Activated CD4-positive, alpha-beta T cell treated with anti-CD3 and anti-CD28 coated beads, Interleukin-2, amount 50 U/mL, for 24 hours (primary cell): ENCODE measurements at places on chromosomes 1 and 21.

DNA sequence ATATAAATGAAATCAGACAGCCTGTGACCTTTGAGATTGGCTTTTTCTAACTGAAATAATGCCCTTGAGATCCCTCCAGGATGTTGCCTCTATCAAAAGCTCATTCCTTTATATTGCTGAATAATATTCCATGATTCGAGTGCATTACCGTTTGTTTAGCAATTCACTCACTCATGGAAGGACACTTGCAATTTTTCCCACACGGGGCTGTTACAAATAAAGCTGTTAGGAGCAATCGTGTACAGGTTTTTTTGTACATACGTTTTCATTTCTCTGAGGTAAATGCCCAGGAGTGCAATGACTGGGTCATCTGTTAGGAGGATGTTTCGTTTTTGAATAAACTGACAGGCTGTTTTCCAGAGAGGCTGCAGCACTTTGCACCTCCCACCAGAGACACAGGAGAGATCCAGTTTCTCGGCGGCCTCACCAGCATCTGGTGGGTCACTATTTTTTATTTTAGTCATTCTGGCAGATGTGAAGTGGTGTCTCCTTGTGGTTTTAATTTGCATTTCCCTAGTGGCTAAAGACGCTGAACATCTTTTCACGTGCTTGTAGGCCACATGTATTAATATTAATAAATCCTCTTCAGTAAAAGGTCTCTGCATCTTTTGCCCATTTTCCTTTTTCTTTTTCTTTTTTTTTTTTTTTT, 11.0 kb downstream of the PRDM15 start:
- no peak for DNase-seq

- DNase-seq, result no peak
Measured at GRCh38 chr1:191582169-191582568, 576.1 kb upstream of the RGS18 start.

- DNase-seq, result no peak
Measured at GRCh38 chr1:89536555-89537341, 12.1 kb downstream of the LRRC8B start.

- no peak for DNase-seq
Measured at GRCh38 chr1:94270801-94271203, 33.4 kb upstream of the ARHGAP29 start.

- DNase-seq, result no peak
Measured at GRCh38 chr1:19488136-19488535, 2.8 kb upstream of the CAPZB start.

- DNase-seq, result no peak
Measured at GRCh38 chr1:168671782-168672181, 57.2 kb downstream of the DPT start.

- DNase-seq, result no peak
Measured at GRCh38 chr1:56446531-56447098, 132.7 kb downstream of the PLPP3 start.

GRCh38 chr1:39525366-39526165, 34.1 kb downstream of the BMP8A start:
- DNase-seq, result no peak

DNA sequence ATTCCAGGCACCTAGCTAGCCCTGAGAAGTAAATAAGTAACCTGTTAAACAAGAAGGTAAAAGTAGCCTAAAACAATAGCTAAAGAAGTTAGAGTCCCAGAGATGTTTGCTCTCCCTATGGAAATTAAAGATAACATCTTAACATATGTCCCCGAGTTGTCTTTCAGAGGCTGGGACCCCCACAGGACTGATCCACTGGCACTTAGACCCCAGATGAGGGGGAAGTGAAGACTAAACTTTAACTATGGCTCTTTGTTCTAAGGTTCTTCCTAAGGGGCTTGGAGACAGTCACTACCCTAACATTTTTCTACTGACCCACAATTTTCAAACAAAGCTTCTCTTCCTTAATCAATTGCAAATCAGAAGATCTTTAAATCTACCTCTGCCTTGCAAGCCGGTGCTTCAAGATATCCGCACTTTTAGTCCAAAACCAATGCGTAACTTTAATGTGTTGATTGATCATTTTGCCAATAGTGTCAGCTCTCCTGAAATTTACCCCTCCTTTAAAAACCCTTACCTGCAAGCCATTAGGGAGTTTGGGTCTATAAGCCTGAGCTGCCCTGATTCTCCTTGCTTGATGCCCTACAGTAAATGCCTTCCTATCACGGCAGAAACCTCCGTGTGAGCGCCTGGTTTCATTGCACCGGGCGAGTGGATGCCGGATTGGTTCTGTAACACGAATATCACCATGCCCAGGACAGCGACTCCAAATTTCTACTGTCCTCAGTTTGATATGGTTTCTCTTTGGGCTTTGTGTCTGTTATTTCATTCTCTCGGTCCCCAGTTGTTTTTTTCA, 404.4 kb downstream of the SIPA1L2 start:
- DNase-seq, result no peak

DNA sequence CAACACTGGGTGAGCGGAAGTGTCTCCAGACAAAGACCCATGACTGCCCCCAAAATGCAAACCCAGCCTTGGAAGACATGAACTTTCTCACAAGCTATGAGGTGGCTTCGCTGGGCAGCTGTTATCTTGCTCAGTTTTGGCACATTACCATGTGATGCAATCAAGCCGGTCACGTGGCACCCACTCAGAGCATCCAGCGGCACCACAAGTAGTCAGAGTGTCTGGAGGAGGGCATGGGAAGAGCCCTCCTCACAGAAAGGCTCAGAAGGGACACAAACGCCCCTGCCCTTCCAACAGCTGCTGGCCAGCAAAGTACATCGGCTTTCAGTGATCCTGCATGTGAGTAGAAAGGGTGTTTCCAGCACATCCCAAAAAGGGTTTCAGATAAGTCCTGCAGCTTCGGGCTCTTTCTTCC, 145.5 kb upstream of the IRF2BP2 start:
- no peak for DNase-seq

- no peak for DNase-seq
Measured at GRCh38 chr1:198837278-198838021, 198.6 kb downstream of the PTPRC start.

DNA sequence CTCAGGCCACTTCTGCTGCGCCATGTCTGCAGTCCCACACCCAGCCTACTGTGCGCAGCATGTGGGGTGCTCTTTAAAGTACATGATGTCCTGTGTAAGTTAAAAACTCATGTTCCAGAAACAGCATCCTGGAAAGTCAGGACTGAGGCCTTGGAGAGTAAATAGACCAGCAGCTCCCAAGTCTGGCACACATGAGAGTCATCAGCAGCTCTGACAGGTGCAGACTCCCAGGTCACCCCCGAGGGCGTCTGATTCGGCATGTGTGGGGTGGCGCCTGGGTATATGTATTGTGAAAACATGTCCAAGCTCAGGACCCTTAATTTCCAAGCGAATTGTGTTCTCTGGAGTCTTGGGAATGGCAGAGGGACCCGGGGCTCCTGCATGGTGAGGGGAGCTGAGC, 120.1 kb upstream of the RUNX3 start:
- no peak for DNase-seq

DNA sequence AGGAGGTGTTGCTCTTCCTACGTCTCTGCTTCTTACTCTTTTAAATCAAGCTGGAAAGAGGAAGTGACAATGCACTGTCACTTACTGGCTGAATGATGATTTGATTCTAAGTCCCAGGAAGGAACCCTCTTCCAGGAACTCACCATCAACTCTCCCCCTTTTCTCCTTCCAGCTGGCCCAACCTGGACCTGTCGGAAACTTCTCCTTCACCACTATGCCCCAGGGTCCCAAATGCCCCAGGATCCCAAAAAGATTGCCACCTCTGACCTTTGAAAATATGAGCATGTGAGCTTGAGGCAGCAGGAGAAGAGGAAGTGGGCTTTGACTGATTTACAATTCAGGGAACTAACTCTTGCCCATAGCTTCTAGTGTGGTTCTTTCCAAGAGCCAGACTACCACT, 5.3 kb upstream of the ADAMTS5 start:
- DNase-seq, result no peak

GRCh38 chr1:166971252-166971651, 4.1 kb downstream of the ILDR2 start:
- no peak for DNase-seq

DNA sequence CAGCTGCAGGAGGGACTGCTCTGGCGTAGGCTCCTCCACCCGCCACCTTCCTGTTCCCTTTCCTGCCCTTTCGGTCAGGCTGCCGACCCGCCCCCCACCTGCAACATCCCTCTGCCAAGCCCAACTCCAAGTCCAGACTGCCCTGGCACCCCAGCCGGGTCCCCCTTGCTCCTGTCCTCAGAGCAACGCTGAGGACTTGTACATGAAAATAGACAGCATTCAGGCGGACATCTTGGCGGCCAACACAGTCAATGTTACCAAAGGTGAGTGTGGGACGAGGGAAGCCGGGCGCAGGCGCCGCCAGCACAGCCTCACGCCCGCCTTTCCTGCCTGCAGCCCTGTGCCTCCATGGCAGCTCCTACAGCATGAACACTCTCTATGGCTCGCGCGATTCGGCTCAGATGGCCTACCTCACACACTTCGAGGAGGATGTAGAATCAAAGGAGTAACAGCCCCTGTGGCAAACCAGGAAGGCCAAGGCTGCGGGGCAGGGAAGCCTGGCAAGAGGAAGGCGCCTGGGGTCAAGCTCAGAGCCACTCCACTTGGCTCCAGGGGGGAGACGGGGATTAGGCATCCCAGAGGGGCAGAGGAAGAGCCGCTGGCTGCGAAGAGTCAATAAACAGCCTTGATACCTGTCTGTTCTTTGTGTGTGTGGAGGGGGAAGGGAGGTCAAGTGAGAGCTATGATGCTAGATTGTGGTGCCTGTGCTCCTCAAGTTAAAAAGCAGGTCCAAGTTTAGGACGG, 5.8 kb downstream of the RNU5D-1 start:
- no peak for DNase-seq

DNA sequence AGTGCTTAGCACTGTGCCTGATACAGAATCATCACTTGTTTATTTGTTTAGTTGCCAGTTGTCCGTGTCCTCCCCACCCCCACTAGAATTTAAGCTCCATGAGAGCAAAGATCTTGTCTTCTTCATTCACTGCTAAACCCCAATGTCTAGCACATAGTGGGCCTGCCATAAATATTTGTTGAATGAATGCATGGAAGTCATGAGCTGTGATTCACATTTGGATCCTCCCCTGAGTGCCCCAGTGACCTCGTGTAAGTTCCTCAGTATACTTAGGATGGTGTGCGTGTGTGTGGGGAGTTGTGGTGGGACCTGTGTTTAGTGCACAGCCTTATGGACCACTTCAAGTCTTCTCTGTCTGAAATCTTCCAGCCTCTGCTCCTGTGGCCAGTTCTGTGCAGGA, 23.1 kb downstream of the IER5 start:
- no peak for DNase-seq

- DNase-seq, result no peak
Measured at GRCh38 chr1:109094377-109094803, 3.8 kb downstream of the TMEM167B start.

GRCh38 chr1:205375835-205376545, 19.3 kb upstream of the KLHDC8A start:
- no peak for DNase-seq

DNA sequence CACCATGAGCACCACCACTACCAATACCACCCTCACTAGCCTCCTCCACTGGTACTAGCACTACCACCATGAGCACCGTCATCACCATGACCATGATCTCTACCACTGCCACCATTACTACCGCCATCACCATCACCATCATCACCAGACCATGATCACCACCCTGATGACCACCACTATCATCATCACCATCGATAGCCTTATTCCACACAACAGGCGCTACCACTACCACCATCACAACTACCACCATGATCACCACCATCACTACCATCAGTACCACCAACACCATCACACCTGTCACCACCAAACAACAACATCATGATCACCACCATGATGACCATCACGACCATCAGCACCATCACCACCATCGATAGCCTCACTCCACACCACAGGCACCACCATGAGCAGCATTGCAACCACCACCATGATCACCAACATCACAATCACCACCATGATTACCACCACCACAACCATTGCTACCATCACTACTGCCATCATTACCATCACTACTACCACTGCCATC, 56.6 kb upstream of the CASZ1 start:
- no peak for DNase-seq
